ENCODE measurements at places on chromosomes 4 and X.

- no peak for DNase-seq
These were observed 125.7 kb downstream of the PALLD start for GRCh38 chr4:168622600-168622999.

- DNase-seq: no peak
These were observed 195.6 kb upstream of the TACR3 start for GRCh38 chr4:103915224-103915869.

DNA sequence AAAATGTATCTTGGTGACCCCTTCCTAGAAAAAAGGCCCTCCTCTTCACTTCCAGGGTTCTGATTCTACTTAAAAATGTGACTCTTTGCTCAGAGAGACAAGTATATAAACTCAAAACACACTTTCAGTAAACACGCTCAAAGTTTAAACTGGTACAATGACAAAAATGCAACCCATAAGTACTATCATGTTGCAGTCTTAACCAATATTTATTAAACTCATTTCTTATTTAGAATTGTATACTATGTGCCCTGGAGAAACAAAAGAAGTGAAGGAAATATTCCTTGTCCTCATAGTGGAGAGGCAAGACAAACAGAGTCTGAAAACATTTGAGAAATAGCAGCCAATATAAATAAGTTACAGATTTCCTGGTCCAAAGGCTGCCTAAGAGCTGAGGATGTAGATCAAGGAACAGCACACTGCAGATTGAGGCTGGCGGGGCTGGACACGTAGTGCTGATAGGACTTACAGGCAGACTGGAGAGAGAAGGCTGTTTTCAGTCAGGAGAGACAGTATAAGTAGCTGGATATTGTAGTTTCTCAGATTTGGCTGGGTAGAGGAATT, 39.1 kb upstream of the ANXA3 start:
- no peak for DNase-seq

DNA sequence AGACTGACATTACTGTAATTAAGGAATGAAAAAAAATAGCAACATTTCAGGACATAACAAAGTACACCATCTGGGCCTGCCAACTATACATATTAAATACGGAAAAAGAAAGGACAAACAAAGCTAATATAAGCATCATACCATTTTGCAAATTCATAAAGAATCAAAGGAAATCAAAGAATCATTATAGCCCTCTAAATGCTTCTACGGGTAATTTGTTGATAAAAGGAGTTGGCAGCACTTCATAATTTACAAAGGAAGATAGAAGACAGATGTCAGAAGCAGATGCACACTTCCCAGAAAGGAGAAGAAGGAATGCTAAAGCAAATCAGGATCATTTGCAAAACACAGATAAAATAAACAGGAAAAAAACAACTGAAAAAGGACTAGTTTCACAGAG, 1757.3 kb downstream of the PCDH7 start:
- no peak for DNase-seq

DNA sequence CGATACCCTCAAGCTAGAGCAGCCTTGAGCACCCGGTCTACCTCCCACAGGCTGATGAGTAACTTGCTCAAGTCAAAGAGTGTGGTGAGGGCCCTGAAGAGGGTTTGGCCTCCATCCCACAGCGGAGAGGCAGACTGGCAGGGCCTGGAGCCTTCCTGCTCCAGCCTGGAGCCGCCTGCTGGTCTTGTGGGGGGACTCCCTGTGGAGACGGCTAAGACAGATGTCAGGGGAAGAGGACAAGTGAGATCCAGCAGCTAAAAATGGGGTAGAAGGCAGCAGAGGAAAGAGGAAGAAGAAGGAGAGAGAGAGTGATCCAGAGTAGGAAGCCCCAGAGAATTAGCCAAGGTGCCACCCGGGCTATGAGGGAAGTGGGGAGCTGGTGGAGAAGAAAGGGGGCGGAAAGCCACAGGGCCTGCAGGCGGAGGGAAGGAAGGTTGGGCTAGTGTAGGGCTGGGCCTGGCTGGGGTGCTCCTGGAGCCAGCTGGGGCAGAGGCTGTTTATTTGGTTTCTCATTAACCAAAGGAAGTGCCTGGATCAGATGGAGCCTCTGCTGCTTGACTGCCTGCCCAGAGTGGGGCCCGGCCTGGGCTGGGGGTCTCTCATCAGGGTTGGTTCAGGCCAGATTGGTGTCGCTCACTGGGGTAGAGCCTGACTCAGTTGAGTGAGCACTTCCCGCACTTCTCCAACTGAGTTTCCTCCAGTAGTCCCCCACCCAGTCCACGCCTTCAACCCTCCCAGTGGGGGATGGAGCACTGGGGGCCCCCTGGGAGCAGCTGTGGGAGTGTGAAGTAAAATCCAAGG, 14.2 kb downstream of the EFNB1 start:
- DNase-seq: no peak

GRCh38 chr4:152534541-152535359, 1.1 kb downstream of the FBXW7 start:
- peak; percentile 54 for DNase-seq

DNA sequence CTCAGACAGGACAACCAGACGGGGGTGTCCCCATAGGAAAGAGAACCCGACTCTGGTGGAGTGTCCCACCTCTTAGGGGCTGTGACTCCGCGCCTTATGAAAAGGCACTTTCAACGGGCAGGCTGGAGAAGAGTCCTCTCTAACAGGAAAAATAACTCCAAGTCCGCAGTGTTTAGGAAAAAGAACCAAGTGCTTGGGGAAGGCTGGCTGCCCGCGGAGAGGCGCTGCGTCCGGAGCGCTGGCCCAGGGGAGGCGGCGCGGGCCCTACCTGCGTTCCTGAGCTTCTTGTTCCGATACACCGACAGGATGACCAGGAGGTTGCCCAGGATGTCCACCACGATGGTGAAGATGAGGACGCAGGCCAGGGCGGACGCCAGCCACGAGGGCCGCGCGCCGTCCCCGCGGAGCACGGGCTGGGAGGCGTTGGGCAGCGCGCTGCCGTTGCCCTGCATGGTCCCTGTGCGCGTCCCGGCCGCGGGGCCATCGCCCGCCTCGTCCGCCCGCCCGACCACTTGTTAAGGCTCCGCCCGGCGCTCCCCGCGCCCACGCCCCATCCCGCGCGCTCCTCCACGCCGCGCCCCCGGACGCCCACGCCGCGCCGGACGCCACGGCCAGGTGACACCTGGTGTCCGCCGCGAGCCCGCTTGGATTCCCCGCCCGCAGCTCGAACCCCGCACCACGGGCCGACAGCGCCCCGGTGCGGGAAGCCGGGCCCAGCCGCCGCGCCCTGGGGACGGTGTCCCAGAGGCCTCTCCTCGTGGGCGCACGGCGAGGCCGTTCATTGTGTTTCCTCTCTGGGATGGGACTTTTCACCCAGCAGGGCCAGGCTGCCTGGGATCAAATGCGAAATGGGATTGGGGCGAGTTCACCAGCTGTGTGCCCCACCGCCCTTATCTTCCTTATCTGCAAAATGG, at the start of gene MTNR1A:
MTNR1A (minus strand) TSS at position 654 of the 914 bp plus-strand sequence; CDS start at position 452, 202 bp downstream.
- DNase-seq: no peak

GRCh38 chr4:3480528-3481112, 17.5 kb downstream of the DOK7 start:
- DNase-seq: peak; percentile 77

DNA sequence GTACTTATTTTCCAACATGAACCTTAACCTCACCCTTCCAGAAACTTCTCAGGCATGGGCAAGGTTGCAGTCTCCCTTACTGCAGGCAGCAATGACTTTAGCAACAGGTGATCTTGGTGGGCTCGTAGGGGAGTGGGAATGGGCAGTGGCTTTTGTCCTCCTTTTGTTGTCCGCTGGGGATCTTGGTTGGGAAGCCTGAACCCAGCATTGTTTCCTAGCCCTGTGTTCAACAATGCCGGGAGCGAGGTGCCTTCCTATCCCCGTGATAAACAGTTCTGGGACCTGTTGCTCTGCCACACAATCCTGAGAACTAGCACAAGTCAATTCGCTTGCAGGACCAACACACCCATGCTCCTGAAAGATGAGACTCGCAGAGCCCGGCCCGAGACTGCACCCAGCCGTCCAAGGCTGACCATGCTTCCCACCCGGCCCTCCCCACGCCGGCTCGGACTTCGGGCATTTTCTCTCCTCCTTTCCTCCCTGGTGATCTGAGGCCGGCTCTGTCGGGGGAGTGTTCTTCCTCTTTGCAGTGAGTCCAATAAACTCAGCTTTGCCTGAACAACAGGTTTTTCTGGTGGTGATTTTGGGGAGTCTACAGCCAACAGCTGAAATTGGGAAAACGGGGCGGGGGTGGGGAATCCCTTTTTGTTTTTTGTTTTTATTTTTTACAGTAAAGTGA, 20.2 kb downstream of the IRAK1 start:
- no peak for DNase-seq

Measured in activated CD8-positive, alpha-beta memory T cell treated with anti-CD3 and anti-CD28 coated beads, Interleukin-2, amount 50 U/mL, for 4 hours (primary cell).